NCI-H1105 treated with DMSO at 0.1 percent for 48 hours (cell line): ENCODE measurements at places on chromosomes 2 and 18.

GRCh38 chr2:41963661-41964525 is 83.9 kb upstream of the PKDCC start:
- DNase-seq: no peak

DNA sequence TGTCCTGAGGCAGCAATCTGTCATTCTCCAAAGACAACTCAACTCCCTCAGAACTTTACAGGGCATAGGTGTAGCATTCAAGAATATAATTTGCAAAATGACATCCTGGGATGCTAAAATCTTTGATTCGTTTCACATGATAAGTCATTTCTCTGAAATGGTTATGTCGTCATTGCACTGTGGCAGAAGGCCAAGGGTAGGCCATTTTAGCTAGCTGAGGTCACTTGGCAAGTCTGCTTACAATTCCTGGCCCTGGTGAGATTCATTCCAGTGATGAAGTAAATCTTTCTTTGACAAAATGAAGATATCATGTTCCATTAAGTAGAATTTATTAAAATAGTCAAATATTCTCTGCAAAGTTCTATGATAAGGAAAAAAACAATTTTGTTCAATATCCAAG is 1410.3 kb upstream of the LRRTM1 start:
- DNase-seq: no peak

DNA sequence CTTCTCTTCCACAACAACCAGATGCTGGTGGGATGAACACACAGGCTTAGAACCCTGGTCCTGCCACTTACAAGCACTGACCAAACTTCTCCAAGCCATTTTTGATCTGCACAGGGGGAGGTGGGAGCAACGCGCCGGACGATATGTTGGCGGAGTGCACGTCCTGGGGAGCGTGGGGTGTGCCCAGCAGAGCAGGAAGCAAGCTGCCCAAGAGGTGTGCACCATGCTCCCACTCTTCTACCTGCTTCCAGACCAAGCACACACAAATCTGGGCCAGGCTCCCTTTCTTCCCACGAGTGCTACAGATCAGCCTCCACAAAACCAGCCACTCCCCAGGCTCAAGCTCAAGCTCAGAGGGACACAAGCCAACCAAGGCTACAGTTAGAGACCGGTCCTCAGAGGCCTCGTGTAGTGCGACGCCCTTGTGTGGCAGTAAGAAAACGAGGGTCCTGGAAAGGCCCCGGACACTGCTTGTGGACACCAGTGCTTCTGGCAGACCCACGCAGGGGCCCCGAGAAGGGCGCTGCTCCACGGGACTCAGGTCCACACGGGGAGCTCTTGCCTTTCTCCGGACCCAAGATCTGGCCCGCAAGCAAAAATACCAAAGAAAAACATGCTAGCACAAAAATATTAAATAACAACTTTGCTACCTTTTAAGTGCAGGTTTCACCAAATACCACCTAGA is 52.0 kb downstream of the ANO7 start:
- no peak for DNase-seq

GRCh38 chr18:46062781-46063180 is 9.3 kb downstream of the PSTPIP2 start:
- DNase-seq: no peak

GRCh38 chr18:6194640-6195039 is 220.1 kb downstream of the L3MBTL4 start:
- DNase-seq: no peak

DNA sequence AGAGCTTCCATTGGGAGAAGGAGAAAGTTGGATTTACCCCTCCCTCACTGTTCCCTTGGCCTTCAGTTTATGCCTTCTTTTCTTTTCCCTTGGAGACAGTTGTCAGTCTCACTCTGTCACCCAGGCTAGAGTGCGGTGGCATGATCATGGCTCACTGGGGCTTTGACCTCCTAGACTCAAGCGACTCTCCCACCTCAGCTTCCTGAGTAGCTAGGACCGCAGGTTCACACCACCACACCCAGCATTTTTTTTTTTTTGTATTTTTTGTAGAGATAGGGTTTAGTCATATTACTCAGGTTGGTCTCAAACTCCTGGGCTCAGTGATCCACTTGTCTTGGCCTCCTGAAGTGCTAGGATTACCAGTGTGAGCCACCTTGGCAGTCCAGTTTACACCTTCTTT is 49.9 kb downstream of the SLC9A4 start:
- no peak for DNase-seq

DNA sequence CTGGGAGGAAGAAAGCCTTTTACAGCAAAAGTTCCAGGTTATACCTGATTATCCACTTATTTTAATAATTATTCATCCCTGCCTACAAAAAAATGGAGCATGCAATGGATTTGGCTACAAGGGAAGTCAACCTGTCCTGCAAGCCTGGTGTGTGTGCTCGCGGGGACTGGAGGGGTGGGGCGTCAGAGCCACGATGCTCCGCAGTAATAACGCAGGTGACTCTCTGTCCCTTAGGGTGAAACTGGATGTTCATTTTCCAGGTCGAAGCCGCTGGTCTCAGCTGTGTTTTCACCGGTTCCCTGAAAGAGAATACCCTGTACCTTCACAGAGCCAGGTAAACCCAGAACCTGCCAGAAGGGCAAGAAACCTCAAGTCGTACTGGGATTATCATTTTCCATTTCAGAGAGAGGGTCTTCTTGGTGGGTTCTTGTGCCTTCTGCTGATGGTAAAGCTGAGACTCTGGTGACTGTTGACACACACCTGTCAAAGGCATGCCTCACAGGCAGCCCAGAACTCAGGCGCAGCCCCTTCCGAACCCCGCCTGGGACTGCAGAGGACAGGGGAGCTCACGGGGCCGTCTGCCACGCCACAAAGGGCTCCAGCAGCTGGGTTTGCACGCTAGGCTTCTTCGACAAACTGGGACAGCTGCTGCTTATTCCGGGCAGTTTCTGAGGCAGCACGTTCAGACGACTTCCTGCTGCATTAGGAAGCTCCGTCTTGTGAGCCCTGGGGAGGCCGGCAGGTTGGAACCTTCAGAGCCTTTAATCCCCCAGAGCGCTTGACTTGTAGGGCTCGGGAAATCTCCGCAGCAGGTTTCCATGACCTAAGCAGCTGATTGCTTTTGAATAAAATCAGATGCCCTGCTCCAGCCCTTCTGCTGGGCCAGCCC is 58.6 kb downstream of the KCNG2 start:
- DNase-seq: no peak

DNA sequence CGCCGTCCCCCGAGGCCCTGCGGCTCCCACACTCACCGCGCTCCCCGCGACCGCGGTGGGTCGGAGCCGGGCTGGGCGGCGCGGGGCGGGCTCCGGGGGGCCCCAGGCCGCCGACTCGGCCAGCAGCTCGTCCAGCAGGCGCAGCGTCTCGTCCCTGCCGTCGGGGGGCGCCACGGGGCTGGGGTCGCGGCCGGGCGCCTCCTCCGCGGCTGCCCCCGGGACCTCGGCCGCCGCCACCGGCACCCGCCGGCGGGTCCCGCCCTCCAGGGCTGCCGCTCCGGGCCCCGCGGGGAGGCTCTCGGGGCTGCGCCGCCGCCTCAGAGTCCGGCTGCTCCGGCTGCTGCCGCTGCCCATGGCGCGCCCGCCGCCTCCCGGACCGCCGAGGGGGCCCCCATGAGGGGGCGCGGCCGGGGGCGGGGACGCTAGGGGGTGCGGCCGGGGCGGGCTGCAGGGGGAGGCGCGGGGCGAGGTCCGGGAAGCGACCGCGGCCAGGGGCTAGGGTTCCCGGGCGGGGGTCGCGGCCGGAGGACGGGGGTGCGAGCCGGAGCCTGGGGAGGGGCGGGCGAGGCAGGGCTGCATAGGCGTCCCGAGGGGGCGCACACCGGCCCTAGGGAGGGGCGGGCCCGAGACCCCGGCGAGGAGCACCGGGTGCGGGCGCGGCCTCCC is at the start of gene CYS1:
CYS1 (minus strand) TSS at position 542 of the 666 bp plus-strand sequence; CDS start at position 354, 188 bp downstream.
- DNase-seq: no peak

GRCh38 chr2:228105526-228106250 is 75.8 kb downstream of the SPHKAP start:
- DNase-seq: no peak

DNA sequence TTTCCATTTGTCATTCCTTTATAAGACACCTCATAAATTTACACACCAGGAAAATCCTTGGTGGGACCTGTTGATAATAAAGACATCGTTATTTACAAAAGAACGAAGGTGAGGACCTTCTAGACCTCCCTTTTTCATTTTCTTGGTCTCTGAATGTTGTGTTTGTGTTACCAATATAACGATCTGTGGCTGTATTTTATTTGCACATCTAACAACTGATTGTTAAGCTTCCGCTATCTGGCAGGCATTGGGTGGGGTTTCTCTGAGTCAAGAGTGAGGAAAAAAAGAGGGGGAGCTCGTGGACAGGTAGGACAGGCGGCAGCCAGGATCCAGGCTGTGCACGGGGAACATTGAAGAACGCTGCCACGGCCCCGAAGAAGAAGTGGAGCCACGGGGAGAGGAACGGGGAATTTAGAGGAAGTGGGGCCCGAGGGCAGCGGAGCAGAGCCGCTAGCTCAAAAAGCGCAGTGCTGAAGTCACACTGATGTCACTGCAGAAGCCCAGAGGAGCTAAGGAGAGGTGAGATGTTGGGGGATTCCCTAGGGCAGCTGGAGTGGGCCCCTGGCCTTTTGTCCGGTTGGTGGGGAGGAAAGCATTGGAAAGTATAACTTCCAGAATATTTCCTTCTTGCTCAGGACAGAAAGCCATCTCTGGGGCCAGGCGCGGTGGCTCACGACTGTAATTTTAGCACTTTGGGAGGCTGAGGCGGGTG is 20.9 kb upstream of the DNMT3A start:
- no peak for DNase-seq

DNA sequence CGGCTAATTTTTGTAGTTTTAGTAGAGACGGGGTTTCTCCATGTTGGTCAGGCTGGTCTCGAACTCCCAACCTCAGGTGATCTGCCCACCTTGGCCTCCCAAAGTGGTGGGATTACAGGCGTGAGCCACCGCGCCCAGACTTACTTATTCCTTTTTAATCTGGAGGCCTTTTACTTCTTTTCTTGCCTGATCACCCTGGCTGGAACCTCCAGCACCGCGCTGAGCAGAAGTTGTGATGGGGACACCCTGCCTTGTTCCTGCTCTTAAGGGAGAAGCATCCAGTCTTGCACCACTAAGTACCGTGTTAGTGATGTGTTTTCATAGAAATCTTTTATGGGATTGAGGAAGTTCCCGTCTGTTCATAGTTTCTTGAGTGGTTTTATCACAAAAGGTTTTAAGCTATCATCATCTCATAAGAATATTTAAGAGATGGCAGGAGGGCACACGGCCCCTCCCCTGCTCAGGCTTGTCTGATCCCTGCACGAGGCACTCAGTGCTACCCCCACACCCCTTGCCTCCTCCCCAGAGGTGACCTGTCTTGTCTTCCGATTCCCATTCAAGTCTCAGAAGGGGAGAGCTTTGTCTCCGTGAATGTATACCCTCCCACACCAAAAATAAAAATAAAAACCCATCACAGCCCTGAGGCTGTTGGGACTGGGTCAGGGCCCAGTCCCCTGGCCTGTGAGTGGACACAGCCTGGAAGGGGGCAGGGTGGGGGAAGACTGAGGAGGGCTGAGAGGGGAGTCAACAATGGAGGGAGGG is 65.3 kb upstream of the SMAD7 start:
- DNase-seq: no peak
